ENCODE measurements at places on chromosomes 1 and 21. TPM values are rescaled to one million over a fixed set of nuclear protein-coding genes. Genes with fewer than 3 reads are reported as not detected.

DNA sequence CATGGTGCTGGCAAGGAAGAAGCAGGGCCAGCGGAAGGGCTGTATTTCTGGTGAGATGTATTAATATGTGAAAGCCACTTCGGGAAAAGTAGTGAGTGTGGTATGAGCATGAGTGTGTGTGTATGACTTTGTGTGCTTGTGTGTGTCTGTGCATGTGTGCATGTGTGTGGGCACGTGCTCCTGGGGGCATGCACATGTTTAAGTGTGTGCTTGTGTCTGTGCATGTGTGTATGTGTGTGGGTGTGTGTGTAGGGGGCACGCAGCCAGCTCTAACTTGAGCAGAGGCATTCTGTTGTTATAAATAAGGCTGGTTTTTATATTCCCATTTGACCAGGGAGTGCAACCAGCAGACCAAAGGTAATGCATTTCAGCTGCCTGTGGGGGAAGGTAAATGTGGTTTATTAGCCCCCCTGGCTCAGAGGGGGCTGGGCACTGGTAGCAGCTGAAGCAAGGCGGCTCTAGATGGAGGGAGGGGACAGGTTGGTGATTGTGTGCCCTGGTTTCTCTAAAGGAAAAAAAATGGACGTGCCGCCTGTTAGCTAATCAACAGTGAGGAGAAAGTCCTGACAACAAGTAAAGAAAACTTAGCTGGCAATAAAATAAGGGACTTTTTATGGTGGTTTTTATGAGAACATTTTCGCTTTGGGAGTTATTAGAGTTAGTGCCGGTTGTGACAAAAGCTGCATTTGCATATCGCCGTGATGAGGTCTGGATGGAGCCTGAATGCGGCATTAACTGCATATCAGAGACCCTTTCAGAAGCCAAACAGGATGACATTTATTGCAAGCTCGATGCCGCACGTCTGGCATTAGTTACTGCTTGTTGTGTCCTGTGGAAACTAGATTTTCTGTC is 180.1 kb downstream of the CAMTA1 start:
- no peaks in the 10 kb centered on the region for H3K36me3 ChIP-seq
- no peak overlapping the region for H3K27ac ChIP-seq
- no peaks in the 10 kb centered on the region for H3K4me1 ChIP-seq
- H3K27me3 ChIP-seq, result no peaks in the 10 kb centered on the region
- DNase-seq, result no peak
- no peak overlapping the region for H3K4me3 ChIP-seq

- H3K4me1 ChIP-seq, result no peaks in the 10 kb centered on the region
- no peaks in the 10 kb centered on the region for H3K27me3 ChIP-seq
- no peak for DNase-seq
- peak overlapping the region; percentile 47 for H3K27ac ChIP-seq
- no peak overlapping the region for H3K4me3 ChIP-seq
- no peaks in the 10 kb centered on the region for H3K36me3 ChIP-seq
Measured at GRCh38 chr1:230808281-230808872, 59.9 kb downstream of the C1orf198 start.

DNA sequence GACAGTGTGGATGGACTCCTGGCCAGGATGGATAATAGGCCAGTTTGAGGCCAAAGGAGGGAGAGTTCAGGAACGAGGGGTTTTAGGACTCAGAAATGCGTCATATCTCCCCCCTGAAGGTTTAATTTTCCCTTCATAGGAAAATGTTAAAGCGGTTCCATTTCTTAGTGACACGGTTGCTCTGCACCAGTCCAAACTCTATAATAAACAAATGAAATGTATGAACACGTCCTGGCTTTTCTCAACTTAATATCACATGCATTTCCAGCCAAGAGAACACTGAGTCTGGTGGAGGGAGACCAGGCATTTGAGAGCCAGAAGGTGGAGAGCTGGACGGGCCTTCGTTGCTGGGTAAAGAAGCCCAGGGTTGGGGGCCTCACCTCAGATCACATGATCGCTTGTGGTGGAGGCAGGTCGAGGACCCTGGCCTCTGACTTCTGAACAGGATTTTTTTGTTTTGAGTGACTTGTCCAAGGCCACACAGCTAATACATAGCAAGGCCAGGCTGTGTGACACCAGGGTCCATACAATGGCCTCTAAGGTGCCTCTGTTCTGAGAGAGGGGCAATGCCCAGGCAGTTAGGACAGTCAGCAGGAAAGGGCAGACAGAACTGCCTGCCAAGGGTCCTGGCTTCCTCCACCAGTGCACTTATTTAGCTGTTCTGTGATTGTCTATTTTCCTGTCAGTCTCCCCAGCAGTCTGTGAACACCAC is 11.4 kb downstream of the SLC1A7 start:
- no peak overlapping the region for H3K27ac ChIP-seq
- DNase-seq, result no peak
- no peaks in the 10 kb centered on the region for H3K4me1 ChIP-seq
- no peaks in the 10 kb centered on the region for H3K27me3 ChIP-seq
- H3K4me3 ChIP-seq, result no peak overlapping the region

Gene F11R
- total RNA-seq, result 21.7 TPM

Gene FAM167B
- 9.6 TPM for total RNA-seq
